ENCODE measurements at places on chromosomes 6 and 20.
A peak's percentile ranks its signal among the peaks of the same experiment; 100 is the strongest.

DNA sequence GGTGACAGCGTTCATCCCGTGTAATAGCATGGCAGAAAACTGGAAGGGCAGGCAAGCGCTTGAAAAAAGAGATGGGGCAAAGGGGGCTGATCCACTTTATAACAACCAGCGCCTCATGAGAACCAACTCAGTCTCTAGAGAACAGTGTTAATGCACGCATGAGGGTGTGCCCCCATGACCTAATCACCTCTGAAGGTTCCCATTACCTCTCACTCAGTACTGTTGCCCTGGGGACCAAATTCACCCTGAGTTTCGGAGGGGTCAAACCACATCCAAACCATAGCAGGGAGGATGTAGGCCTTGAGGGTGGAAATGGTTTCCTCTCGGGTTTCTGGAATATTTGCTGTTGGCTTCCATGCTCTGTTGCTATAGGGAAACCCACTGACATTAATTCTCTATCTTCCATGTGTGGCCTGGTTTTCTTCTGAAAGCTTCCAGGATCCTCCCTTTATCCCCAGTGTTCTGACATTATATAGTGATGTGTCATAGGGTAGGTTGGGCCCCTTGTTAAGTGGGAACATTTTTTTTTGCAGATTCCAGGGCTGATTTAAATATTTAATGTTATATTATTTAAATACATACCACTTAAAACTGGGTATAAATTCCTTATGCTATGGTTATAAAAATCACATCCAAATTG lies 65.2 kb downstream of the PPP1R14C start:
- DNase-seq = peak; percentile 16

GRCh38 chr6:151493161-151493803 lies 535 bp upstream of the CCDC170 start:
- DNase-seq = no peak

GRCh38 chr20:25274891-25275812 lies 27.3 kb downstream of the PYGB start:
- DNase-seq = no peak

DNA sequence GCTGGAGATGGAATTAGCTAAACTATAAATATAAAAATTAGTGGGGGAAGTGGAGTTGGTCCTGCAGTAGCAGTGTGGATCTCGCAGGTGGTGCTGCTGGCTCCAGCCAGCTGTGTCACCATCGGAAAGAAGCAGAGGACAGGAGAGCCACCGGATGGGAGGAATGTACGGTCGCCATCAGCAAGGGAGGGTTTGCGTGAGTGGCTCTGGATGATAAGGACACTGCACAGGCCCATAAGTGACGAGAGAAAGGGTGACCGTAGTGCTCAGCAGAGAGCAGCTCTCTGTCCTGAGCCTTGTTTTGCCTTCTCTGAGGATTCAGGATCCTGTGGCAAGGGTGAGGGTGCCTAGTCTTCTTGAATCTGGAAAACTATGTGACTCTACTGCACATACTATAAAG lies 378.7 kb downstream of the ZFAND3 start:
- DNase-seq = no peak

- DNase-seq = peak; percentile 67
These were observed 187.8 kb downstream of the SASH1 start for GRCh38 chr6:148530394-148530953.

- no peak for DNase-seq
These were observed 29.0 kb downstream of the MYLIP start for GRCh38 chr6:16157909-16158308.

- DNase-seq = peak; percentile 57
These were observed 257.5 kb upstream of the TCF21 start for GRCh38 chr6:133631421-133631820.

- DNase-seq = no peak
These were observed 12.1 kb upstream of the MICAL1 start for GRCh38 chr6:109467696-109468095.

DNA sequence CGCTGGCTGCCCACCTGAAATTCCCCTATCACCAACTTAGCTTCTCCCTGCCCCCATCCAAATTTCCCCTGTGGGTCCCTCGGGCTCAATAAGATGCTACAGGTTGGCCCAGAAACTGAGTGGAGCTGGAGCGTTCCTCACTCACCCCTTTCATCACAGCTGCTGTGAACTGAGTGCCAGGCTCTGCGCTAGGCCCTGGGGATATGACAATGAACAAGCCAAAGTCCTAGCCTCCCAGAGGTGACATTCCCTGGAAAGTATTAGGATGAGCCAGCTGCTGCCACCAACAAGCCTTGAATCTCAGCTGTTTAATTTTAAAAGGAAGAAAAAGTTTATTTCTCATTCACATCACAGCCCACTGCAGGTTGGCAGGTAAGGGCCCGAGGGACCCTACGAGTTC lies 86.6 kb upstream of the EYA2 start:
- DNase-seq = no peak

DNA sequence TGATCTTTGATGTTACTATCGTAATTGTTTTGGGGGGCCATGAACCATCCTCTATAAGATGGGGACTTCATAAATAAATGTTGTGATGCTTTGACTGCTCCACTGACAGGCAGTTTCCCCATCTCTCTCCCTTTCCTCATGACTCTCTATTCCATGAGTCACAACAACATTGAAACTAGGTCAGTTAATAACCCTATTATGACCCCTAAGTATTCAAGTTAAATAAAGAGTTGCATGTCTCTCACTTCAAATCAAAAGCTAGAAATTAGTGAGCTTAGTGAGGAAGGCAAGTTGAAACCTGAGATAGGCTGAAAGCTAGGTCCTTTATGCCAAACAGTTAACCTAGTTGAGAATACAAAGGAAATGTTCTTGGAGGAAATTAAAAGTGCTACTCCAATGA lies 491.0 kb downstream of the HAO1 start:
- DNase-seq = no peak

Data from amniotic epithelial cell (primary cell).